ENCODE measurements at places on chromosomes 6 and 20.

GRCh38 chr6:46773201-46773855 is 19.9 kb upstream of the MEP1A start:
- DNase-seq: no peak

GRCh38 chr20:324177-325044 is 941 bp upstream of the SOX12 start:
- DNase-seq: peak; percentile 60

DNA sequence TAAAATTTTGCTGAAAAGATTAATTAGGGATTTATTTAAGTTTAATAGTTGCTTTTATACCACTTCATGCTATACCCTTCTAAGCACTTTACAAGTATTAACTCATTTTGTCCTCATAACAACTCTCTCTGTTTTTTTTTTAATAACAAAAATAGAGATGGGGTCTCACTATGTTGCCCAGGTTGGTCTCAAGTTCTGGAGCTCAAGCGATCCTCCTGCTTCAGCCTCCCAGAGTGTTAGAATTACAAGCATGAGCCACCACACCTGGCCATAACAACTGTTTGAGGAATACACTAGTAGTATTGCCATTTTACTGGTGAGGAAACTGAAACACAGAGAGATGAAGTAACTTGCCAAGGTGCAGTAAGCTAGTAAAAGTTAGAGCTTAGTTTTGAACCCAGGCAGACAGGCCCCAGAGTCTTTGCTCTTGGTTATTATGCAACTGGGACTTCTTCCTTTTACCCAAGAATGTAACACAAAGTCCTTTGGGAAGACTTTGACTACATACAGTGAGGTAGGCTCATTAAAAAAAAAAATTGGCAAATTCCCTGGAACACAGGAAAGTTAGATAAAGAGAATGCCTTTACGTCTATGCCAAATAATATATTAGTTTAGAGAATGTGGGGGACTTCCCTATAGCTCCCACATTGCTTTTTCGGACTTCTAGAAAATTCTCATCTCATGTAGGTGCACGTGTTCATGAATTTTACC is 11.4 kb downstream of the ANKS1A start:
- DNase-seq: no peak

DNA sequence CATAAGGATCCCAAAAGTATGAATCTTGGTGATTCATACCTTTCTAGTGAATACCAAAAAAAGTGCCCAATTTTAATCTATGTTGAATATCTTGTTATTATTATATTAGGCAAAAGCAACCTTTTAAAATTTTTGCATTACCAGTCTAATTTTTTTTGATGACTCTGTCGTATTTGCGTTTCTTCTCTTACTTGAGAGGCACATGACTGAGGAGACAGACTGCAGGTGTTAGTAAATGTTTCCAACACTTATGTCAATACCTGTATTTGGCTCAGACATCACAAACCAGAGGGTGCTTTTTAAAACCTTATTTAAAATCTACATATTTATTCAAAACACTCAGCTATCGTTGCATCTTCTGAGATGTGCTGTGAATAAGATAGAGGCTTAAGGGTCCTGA is 27.1 kb downstream of the ID4 start:
- no peak for DNase-seq

- DNase-seq: no peak
Measured at GRCh38 chr6:37724530-37725220, 27.0 kb upstream of the MDGA1 start.

GRCh38 chr20:22020201-22020600 is 314.7 kb downstream of the PAX1 start:
- no peak for DNase-seq

GRCh38 chr6:40504274-40504673 is 82.9 kb downstream of the LRFN2 start:
- no peak for DNase-seq
